CD4-positive, alpha-beta memory T cell (primary cell): ENCODE measurements at places on chromosomes 13 and 19.
A peak's percentile ranks its signal among the peaks of the same experiment; 100 is the strongest.

- DNase-seq, result no peak
These were observed 2.2 kb downstream of the MZF1 start for GRCh38 chr19:58570770-58571574.

DNA sequence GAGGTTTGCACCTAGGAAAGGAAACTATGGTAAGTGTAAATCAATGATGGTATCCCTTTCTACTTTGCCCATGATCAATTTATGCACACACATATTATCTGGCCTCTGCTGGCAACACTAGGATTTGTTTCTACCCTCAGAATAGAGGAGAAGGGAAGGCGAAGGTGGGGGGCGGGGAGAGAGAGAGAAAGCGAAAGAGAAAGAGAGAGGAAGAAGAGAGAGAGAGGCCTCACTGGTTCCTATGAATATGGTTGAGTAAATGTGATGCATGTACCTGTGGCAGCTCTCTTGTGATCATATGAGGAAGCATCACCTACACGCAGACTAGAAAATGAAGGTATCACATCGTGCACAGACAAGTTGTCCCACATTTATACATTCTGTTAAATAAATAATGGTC is 882.0 kb upstream of the SLITRK6 start:
- no peak for DNase-seq

- DNase-seq, result peak; percentile 5
These were observed 21.3 kb upstream of the ZNF599 start for GRCh38 chr19:34794066-34794960.

GRCh38 chr19:47699360-47699917 is 13.8 kb upstream of the EHD2 start:
- DNase-seq, result peak; percentile 38

DNA sequence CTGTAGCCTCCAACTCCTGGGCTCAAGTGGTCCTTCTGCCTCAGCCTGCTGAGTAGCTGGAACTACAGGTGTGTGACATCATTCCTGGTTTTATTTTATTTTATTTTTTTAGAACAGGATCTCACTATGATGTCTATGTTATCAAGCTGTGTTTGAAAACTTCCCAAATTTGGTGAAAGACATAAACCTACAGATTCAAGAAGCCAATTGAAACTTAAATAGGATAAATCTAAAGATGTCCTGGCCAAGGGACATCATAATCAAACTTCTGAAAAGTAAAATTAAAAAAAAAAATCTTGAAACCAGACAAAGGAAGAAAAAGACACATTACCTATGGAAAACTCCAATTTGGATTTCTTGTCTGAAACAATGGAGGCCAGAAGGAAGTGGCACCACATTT is 23.1 kb upstream of the PDX1 start:
- DNase-seq, result no peak

GRCh38 chr19:46351241-46352041 is 4.6 kb downstream of the PPP5C start:
- DNase-seq, result no peak
